Stimulated activated CD4-positive, alpha-beta T cell treated with anti-CD3 and anti-CD28 coated beads, Interleukin-4, amount 100 ng/mL, for 48 hours (primary cell): ENCODE measurements at places on chromosomes 6 and 20.

DNA sequence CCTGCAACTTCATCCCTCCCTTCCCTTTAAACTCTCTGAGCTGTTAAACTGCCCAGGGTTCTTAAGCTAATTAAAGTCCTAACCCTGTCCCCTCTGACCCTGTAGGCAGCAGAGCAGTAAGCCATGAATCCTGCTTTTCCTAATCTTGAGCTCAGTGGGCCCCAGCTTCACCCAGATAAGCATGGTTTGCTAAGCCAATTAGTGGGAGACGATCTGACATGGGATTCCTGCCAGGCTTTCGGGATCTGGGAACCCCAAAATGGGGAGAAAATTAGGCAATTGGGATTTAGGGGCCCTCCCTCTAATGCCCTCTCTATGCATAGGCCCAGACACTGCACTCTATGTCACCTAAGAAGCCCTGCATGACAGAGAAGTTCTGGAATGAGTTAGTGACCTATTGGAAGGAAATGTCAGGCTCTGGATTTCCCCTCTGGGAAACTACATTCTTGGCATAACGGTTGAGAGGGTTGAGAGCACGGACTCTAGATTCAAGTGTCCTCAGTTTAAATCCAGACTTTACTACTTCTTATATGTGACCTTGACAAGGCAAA lies 4.6 kb downstream of the XKR7 start:
- no peak for DNase-seq

GRCh38 chr20:32444474-32445220 lies 86.5 kb downstream of the ASXL1 start:
- no peak for DNase-seq

DNA sequence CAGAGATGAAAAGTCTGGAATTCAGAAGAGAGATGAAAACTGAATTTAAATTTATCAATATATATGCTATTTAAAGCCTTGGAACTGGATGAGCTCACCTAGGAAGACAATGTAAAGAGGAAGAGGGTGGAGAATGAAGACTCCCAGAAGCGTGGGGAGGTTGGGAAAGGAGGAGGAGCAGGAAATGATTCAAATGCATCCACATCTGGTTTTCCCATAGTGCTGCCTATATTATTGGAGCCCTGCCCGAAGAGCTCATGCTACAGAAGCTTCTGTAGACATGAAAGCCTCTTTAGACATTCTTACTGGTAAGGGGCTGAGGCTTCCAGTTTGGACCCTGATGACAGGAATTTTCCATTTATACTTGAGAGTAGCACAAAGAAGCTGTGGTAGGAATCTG lies 19.2 kb downstream of the PDE7B start:
- DNase-seq: no peak

GRCh38 chr6:17456711-17457110 lies 63.3 kb downstream of the CAP2 start:
- no peak for DNase-seq

GRCh38 chr20:63498960-63499337 lies at the start of gene EEF1A2:
Gene EEF1A2, minus strand, starts transcription at chr20:63499083. Its CDS starts 1,320 bp downstream, at chr20:63497763.
- no peak for DNase-seq

GRCh38 chr20:57186192-57186591 lies 80.2 kb downstream of the BMP7 start:
- no peak for DNase-seq

DNA sequence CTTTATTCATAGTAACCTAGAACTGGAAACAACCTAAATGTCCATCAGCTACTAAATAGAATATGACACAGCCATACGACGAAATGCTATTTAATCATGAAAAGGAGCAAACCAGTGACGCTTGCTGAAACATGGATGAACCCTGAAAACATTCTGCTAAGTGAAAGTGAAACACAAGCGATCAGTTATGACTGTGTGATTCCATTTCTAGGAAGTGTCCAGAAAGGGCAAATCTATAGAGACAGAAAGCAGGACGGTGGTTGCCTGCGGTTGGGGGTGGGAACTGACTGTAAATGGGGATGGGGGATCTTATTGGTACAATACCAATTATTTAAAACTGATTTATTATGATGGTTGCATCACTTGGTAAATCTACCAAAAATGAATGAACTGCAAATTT lies 126.8 kb downstream of the IPCEF1 start:
- peak; percentile 65 for DNase-seq
